ENCODE measurements at places on chromosomes 16 and 17.
A peak's percentile ranks its signal among the peaks of the same experiment; 100 is the strongest.

GRCh38 chr17:64401244-64401860 is 10.7 kb upstream of the PECAM1 start:
- no peak for DNase-seq

DNA sequence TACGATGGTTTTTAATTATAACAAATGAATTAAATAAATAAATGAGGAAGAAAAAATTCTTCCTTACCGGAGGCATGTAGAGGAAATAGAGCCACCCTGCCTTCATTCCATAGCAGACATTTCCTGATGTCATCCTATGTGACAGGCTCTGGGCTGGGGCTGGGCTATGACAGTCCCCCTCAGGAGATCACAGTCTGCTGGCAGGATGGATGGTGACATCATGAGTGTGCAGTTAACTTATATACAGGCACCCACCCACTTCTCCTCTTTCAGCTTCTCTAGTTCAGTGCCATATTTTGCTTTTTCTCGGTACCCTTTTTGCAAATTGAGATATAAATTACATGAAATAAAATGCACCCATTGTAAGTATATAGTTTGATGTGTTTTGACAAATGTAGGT is 6.4 kb upstream of the CMTM3 start:
- peak; percentile 41 for DNase-seq

- no peak for DNase-seq
Observed at GRCh38 chr16:74740795-74741304, 33.8 kb downstream of the FA2H start.

- DNase-seq = no peak
Observed at GRCh38 chr17:72699545-72699944, 392.9 kb downstream of the SLC39A11 start.

DNA sequence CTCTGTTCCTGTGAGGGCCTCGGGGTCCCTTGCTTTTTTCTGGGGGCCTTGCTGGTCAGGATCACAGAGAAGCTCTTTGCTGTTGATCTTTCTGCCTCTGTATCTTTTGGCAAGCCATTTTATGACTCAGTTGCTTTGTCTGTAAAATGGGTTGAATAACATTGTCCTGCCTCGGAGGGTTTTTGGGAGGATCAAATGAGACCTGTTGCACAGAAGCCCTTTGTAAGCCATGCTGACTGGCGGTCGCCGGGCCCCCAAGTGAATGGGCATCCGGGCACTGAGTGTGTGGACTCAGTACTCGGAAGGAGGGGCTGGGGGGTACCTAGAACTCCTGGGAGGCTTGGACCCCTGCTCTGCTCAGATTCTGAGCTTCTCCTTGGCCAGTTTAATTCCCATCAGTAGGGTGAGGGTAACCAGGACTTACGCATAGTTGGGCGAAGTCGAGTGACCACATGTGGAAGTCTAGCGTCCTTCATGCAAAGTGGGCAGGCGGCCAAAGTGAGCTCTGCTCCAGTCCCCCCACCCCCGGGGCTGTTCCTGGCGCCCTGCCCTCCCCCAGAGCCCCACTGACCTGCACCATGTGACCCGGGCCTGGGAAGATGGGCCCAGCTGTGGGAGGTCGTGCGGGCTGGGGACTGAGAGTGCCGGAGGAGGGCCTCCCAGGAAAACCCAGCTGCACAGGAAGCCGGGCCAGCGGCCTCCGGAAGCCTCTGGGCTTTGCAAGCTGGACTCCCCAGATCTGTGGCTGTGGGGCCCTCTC is 284.0 kb downstream of the SEC14L1 start:
- peak; percentile 95 for DNase-seq

DNA sequence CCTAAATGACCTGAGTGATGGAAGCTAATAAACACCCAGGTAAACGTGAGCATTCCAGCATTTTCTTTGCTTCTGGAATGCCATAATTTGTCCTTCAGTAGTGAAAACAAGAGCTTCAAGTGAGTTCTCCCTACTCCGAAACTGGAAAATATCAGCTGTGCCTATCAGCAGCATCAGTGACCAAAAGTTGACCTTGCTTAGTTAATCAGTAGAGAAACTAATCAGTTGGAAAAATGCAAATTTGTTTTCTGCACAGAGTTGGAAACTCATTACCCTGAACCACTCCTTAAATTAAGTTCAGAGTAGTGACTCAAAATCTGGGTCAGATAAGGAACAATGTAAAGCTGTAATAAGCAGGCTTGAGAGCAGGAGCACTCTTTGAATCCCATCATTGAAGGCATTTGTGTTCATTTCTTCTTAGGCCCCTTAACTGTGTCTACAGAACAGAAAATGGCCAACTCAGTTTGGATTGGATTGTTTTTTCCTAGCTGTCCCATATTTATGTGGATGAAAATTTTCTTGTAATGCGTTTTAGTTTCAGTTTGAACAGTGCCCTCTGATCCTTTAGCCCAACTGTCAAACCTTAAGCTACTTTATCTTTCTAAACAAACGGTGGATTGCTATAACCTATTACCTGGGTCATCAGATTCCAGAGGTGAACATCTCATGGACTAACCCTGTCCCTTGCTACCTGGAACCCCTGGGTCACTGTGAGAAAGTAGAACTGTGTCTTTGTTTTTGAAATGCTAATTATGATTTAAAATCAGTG is 290.4 kb downstream of the TOX3 start:
- no peak for DNase-seq

DNA sequence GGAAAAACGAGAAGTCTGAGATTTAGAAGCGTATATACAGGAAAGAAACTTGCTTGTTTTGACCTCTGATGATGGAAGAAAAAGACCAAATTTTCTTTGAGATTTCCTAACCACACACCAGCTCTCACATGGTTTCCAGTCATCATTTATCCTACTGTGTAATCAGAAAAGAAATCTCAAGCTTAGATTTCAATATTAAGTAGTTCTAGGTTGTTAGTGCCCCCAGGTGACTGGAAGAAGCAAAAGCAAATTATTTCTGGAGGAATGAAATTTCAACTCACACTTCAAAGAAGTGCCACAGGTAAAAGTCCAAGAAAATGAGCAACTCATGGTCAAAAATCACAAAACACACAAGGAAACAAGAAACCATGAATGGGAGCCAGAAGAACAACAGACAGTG is 51.8 kb upstream of the KDM6B start:
- DNase-seq = peak; percentile 29

GRCh38 chr16:88911136-88911945 is 44.9 kb upstream of the PABPN1L start:
- DNase-seq = no peak

GRCh38 chr17:77405867-77406732 is 265.3 kb downstream of the SEC14L1 start:
- no peak for DNase-seq

DNA sequence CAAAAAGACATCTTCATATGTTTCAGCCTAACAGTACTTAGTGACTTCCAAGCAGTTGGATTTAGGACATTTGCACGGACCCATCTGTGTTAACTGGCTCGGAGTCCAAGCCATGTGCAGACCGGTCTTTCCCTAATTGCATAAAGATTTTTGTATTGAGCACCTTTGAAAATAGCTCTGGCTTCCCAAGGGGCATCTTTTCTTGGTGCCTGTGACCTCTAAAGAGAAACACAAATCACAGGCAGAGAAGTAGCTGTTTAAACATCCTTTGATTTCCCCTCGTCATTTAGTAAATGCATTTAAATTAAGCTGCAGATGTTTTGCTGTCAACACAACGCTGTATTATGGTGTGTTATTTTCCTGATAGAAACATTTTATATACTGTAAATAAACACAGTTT is 288.2 kb upstream of the SALL1 start:
- no peak for DNase-seq

DNA sequence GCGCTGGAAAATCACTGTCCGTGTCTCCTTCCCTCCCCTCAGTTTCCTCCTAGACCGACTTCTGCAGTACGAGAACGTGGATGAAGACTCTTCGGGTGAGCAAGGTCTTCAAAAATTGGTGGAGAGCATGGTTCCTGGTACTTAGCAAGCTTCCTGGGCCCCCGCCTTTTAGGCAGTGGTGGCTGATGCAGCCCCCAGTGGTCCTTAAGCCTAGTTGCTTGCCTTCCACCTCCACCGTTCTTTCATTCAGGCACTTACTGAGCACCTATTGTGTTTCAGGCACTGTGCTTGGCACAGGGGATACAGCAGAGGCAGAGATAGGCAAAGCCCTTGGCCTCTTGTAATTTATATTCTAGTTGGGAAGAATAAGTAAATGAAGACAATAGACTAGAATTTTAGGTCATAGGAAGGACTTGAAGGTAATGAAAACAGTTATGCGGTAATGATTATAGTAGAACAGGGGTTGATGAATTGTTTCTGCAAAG is 767 bp downstream of the INO80E start:
- DNase-seq = no peak

- no peak for DNase-seq
Observed at GRCh38 chr16:24978370-24978914, 36.7 kb downstream of the ARHGAP17 start.

GRCh38 chr16:11258553-11259492 is 2.8 kb upstream of the SOCS1 start:
- peak; percentile 84 for DNase-seq

- DNase-seq = no peak
Observed at GRCh38 chr16:53337294-53337693, 97.0 kb upstream of the RBL2 start.

- no peak for DNase-seq
Observed at GRCh38 chr16:27230562-27231001, 27.3 kb downstream of the KDM8 start.

- peak; percentile 58 for DNase-seq
Observed at GRCh38 chr17:40363111-40363827, 1.3 kb downstream of the GJD3 start.

GRCh38 chr17:68035131-68035522 is 408 bp upstream of the KPNA2 start:
- peak; percentile 98 for DNase-seq

Measured in suppressor macrophage treated with lipopolysaccharide for 1 hour (primary cell).